ENCODE measurements at places on chromosomes 6 and 20.
A peak's percentile ranks its signal among the peaks of the same experiment; 100 is the strongest.

DNA sequence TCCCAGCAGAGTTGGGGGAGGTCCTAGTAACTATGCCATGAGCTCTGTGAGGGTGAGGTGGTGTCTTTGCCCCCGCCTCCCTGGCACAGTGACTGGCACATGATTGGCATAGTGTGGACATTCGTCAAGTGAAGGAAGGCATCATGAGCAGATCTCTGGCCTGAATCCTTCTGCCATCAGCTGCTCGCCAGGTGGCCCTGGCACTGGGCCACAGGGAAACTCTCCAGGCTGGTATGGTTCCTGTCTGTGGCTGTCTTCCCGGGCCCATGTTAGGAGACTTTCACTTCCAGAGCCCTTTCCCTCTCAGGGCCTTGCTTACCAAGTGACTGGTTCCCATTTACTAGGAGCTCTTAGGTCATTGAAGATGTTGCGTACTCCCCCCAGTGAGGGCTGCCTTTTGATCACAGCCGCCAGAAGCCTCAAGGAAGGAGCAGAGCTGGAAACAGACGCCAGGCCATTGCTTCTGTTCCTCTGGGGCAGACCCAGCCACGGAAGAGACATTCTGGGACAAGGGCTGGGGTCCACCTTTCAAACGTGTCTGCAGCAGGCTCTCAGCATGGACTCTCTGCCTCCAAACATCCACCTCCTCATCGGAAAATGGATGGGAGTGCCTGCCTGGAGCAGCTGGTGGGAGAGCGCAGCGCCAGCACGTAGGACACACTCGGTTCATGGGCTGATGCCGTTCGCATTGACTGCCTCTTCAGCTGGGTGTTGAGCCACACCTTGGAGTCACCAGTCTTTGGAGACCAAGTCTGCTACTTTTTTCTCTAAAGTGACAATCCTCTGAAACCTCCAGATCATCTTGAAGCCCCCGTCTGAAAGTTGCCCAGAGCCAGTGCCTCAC lies 67.2 kb downstream of the PTPN1 start:
- no peak for DNase-seq

DNA sequence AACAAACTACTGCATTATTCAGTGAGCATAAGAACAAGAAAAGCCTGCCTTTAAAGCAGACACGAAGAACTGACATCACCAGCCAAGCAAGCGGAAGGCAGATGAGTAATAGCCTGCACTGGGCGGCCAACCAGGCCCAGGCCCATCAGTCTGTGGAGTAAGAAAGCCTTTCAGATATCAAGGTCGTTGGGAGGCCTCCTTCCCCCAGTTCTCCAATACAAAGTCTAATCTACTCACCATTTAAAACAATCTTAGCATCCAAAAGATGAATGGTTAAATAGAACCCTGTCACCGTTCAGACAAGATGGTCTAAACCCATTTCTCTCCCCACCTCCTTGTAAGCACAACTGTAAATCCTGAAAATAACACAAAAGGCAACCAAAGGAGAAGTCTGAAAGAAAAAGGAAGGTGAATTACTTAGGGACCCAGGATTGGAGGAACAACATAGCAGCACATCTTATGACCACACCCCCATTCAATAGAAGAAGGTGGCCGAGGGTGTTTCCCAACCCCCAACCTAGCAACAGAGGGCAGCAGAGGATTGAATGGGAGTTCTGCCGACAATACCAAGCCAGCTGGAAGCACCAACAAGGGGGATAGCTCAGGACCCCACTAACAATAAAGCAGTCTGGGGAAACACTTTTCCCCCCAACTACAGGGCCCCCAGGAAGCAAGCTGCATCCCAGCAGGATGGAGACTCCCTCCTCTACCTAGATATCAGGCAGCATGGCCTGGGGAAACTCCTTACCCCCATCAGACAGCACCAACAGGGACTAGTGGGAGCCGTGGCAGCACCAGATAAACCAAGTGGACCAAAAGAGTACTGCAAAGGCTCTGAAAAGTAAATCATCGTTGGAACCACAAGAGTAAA lies 67.9 kb downstream of the ZHX3 start:
- DNase-seq = peak; percentile 33

GRCh38 chr6:143006787-143007186 lies 53.9 kb upstream of the AIG1 start:
- DNase-seq = no peak

DNA sequence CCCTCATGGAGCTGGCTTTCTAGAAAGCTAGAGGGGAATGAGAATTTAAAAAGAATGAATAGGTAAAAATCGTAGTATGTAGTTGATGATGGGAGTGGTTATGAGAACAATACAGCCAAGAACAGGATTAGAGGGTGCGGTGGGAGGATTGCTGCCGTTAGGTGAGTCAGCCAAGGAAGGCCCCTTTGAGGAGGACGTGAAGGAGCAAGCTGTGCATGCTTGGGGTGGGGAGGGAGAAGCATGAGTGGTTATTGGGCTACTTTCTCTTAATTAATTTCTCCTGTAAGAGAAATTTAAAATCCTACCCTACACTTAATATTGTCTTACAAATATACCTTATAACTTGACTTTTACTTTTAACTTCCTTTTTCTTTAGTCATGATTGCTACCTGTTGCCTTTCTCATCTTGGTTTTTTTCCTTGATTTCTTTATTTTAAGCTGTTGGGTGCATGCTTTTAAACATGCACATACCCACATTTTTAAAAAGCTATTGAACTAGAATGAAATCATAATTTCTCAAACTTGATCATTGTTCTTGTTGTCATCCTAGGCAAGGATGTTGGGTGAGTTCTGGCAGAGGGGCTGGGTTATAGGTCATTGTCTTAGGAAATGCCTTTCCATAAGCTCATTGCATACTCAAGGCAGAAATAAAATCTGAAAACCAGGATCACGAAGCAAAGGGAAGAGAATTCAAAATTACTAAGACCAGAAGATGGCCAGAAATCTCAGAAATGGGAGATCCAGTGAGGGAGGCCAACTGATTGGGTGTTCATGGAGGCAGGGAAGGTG lies 114.5 kb downstream of the TCP11 start:
- DNase-seq = no peak

DNA sequence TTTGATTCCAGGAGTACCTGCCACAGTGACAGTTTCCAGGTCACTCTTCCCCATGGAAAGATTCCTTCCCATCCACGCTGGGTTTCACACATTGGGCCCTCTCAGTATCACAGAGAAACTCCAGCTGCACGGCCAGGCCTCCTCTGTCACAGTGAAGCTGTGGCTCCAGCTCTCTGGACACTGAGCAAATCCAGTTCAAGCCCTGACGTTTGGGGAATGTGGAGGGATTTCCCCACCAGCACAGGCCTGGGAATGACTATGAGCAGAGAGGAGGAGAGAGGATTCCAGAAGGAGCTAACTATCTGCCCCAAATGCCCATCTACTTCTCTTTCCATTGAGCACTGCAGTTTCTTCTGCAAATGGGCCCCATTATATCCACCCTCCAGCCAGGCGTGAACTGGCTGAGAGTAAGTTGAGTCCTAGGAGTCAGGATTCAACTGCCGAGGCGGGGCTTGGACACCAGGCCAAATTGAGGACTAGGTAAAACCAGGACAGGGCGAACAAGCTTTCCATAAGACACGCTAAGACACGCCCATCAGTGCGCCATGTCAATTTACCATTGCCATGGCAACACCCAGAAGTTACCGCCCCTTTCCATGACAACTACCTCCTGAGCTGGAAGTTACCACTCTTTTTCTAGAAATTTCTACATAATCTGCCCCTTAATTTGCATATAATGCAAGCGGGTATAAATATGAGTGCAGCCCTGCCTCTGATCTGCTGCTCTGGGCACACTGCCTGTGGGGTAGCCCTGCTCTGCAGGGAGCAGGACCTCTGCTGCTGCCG lies 9.2 kb upstream of the BNIP5 start:
- DNase-seq = no peak

- DNase-seq = no peak
These were observed 661 bp downstream of the LCA5 start for GRCh38 chr6:79536585-79536953.

DNA sequence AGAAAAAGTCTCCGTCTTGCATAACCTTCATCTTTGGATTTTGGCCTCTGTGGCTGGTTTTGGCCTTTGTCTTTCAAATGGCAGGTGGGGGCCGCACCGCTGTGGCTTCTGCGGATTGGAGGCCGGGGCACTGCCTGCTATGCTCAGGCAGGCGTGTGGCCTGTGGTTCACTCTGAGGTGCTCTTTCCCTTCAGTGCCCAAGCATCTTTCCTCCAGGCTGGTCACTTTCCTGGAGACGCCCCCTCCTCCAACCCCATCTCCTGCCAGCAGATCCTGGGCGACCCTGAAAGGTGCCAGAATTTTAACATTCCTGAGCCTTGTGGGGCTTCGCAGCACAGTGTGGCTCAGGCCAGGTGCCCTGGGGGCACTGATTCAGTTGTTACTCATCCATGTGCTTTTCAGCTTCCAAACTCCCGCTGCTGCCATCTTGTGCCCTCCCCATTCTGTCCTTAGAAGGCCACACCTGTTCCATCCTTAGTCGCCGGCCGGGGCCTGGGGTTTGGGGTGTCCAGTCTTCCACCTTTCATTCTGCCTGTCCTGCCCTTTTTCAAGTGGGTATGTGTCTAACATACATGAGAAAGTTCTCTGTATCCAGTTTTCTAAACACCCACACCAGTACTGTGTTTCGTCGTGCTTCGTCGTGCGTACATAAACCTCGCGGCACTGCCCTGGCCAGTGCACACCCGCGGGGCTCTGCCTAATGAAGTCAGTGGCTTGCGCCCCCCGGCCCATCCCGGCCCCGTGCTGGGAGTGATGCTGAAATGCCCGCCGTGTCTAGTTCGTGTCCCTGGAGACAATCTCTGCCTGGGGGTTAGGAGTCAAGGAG lies 12.1 kb downstream of the SS18L1 start:
- DNase-seq = no peak

GRCh38 chr6:2783188-2783963 lies 18.2 kb downstream of the WRNIP1 start:
- no peak for DNase-seq

DNA sequence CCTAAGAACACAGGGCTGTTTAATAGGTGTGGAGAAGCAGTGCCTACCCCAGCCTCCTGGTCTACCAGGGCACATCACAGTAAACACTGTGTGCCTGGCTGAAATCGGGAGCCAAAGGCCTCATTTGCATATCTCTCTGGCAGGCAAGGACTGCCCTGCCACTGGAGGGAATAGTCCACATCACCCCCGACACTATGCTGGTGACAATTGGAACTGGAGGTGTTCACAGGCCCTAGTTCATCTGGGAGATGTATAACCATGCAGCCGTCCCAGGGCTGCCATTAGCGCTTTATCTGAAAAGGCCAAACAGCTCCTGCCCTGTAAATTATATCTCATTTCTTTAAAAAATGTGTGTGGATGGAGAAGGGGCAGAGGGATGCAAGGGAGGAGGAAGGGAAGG lies 150.3 kb downstream of the LINC00237 start:
- DNase-seq = no peak

DNA sequence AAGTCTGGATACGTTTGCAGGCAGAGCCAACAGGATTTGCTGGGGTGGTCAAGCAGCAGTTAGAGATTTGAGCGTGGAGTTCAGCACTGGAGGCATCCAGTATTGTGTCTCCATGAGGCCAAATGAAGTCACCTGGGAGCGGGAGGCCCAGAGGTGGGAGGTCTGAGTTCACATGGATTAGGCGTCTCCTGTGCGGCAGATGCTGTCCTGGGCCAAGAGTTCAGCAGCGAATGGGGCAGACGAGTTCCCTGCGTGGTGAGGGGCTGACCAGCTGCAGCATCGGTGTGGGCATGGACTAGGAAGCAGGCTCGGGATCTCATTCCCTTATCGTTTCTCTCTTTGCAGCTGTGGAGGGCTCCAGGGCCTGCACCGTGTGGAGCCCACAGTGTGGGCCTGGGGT lies 66.2 kb downstream of the BCAS4 start:
- DNase-seq = no peak

GRCh38 chr6:125191916-125192609 lies 38.5 kb downstream of the TPD52L1 start:
- DNase-seq = no peak

GRCh38 chr6:105273589-105273988 lies 93.8 kb upstream of the POPDC3 start:
- DNase-seq = no peak

DNA sequence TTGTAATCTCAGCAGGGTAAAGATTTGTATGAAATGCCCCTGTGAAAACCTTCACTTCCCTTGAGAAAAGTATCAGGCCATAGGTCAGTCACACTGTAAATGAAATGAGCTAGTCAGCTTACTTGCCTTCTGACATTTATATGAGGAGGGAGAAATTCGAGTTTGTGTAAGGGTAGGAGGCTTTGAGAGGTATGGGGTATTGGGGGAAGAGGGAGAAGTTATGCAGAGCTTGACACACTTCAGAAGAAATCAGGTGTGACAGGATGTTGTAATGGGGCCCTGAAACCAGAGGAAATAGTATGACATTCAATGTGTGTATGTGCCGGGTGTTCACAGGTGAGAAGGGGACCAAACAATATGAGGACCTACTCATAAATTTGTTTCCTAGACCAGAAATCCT lies 64.2 kb upstream of the CCN6 start:
- DNase-seq = no peak

- DNase-seq = no peak
These were observed 31.1 kb downstream of the RALY start for GRCh38 chr20:34024723-34025351.

- DNase-seq = no peak
These were observed 8.3 kb downstream of the B4GALT5 start for GRCh38 chr20:49705358-49705757.

GRCh38 chr6:43054206-43054943 lies 724 bp upstream of the CUL7 start:
- DNase-seq = no peak

GRCh38 chr6:164640956-164641355 lies 668.4 kb downstream of the C6orf118 start:
- DNase-seq = no peak

- no peak for DNase-seq
These were observed 41.1 kb downstream of the SLC13A3 start for GRCh38 chr20:46610145-46610544.

GRCh38 chr20:62805155-62805710 lies 598 bp downstream of the OGFR start:
- DNase-seq = no peak

GRCh38 chr6:169246445-169246844 lies 7.2 kb downstream of the THBS2 start:
- DNase-seq = no peak

DNA sequence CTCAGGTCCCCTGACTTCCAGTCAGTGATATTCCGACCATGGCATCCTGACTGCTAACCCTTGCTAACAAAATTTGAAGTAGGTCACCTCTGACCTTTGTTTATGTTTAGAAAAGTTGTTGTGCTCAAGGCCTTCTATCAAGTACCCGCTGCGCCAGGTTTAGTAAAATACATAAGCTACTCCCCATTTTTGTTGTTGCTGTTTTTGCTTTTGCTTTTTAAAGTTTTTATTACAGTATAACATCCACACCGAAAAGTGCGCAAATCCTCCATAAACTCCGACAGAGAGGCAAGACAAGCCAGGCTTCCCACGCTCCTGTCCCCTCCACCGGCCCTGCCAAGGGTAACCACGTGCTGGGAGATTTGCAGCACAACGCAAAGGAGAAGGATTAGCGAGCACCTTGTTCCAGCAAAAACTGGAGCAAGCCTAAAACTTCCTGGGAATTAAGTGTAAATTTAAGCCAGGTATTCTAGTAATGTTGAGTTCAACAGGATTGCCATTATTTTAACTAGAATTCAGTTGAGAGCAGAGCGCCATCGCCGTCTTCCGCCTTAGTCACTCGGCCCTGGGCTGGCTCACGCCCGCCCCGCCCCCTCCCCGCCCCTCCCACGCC lies 17.8 kb upstream of the HMGN4 start:
- DNase-seq = peak; percentile 88

All from right kidney (tissue), 9 donors.